Stimulated activated CD4-positive, alpha-beta T cell treated with anti-CD3 and anti-CD28 coated beads, Interleukin-1b, Interleukin-23, amount 100 ng/mL, for 1 hour (primary cell): ENCODE measurements at places on chromosomes 7 and 10.

GRCh38 chr7:140857048-140857447, 67.7 kb downstream of the BRAF start:
- DNase-seq, result no peak

- DNase-seq, result no peak
Observed at GRCh38 chr7:20831451-20831850, 44.8 kb upstream of the SP8 start.

GRCh38 chr10:102523250-102524029, 19.7 kb downstream of the SUFU start:
- DNase-seq, result no peak

GRCh38 chr10:116779076-116779687, 36.8 kb upstream of the HSPA12A start:
- no peak for DNase-seq

DNA sequence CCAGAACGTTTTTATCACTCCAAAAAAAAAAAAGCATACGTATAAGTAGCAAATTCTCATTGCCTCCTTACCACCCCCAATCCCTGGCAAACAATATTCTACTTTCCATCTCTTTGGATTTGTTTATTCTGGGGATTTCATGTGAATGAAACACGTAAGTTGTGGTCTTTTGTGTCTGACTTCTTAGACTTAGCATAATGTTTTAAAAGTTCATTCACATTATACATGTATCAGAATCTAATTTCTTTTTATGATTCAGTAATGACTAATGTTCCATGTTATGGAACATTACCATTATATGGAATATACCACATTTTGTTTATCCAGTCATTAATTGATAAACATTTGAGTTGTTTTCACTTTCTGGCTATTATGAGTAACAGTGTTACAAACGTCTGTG, 12.5 kb upstream of the KLHL7 start:
- DNase-seq, result no peak

DNA sequence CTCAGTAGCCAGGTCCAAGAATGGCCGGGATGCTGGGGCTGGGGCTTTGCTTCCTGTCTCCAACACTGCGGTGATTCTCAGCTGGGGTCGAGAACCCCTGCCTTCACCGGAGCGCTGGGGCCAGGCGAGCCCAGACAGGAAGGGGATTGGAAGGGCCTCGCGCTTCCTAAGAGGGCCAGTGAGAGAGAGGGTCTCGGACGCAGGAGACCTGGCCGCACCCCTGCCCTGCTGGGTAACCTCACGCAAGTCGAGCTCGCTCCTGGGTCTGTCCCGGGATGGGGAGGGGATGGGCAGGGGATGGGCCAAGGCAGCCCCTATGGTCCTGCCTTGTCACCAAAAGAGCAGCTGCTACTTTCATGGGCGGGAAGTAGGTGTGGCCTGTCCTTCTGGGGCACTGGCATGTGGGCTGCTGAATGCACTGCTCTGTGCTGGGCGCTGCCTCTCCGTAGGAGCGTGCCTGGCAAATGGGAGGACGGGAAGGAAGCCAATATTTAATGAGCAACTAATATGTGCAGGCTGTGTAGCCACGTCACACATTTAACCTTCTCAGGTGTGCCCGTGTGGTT, 20.0 kb downstream of the KCNK18 start:
- DNase-seq, result no peak

GRCh38 chr7:67631476-67631875, 634.8 kb downstream of the TYW1 start:
- no peak for DNase-seq

GRCh38 chr7:47428052-47428767, 153.7 kb downstream of the TNS3 start:
- DNase-seq, result no peak

GRCh38 chr7:134101716-134102115, 25.4 kb upstream of the LRGUK start:
- no peak for DNase-seq

GRCh38 chr7:21084286-21084685, 297.6 kb upstream of the SP8 start:
- DNase-seq, result no peak

- DNase-seq, result no peak
Observed at GRCh38 chr10:99966306-99966705, 43.4 kb downstream of the DNMBP start.

GRCh38 chr10:97999066-97999922, 31.1 kb downstream of the CRTAC1 start:
- DNase-seq, result no peak

GRCh38 chr10:31756101-31756728, 172.4 kb downstream of the ARHGAP12 start:
- no peak for DNase-seq

- DNase-seq, result no peak
Observed at GRCh38 chr10:60717852-60718251, 60.4 kb upstream of the CDK1 start.

- DNase-seq, result no peak
Observed at GRCh38 chr7:20945451-20945850, 158.8 kb upstream of the SP8 start.
